ENCODE measurements at places on chromosomes 11 and 22.

- no peak for DNase-seq
Measured at GRCh38 chr11:73326929-73327811, 19.1 kb downstream of the ARHGEF17 start.

- DNase-seq: no peak
Measured at GRCh38 chr11:116972691-116973090, 125.5 kb downstream of the SIK3 start.

- no peak for DNase-seq
Measured at GRCh38 chr22:47395481-47395880, 633.0 kb downstream of the TBC1D22A start.

- DNase-seq: no peak
Measured at GRCh38 chr22:21866833-21867527, 465 bp downstream of the MAPK1 start.

GRCh38 chr22:46635756-46636155 is 15.6 kb downstream of the GRAMD4 start:
- DNase-seq: no peak

DNA sequence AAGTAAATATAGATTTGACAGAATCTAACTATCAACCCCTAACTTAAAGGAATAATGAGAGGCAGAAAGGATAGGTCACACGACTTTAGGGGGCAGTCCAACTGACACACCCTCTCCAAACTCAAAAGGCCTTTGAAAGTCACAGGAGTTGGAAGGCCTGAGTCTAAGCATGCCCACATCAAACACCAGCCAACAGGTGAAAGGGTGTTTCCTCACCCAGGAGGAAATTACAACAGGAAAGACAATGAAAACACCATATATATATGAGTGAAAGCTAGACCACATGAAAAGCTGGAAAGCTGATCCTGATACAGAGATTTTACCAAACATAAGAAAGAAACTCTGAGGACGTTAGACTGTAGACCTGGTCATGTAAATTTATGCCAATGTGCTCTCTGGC is 10.5 kb upstream of the DEPDC7 start:
- no peak for DNase-seq

DNA sequence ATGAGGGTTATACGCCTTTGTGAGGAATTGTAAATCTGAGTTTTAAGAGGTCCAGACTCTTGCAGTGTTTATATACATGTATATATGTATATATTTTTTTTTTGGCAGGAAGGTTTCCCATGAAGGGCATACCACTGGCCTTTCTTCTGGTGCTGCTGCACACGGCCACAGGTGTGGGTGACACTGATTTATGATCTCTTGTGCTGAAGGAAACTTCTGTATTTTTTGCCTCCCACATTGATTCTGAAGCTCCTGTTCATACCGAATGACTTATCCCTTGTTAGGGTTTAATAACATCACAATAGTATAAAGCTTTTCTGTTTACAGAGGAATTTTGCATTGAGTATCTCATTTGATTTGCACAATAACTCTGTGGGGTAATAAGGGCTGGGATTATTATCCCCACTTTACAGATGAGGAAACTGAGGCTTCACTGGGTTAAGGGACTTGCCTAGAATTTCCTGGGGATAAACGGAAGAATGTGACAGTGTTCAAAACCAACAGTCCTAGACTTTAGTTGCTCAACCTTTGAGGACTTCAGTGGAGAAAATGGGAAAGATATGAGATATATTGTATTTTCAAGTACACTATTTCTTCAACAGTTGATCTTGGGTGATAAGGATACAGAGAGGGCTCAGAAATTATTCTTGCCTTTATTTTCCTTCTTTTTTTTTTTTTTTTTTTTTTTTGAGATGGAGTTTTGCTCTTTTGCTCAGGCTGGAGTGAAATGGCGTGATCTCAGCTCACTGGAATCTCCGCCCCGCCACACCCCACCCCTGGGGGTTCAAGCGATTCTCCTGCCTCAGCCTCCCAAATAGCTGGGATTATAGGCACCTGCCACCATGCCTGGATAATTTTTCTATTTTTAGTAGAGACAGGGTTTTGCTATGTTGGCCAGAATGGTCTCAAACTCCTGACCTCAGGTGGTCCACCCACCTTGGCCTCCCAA is 70.1 kb downstream of the MICAL2 start:
- no peak for DNase-seq

DNA sequence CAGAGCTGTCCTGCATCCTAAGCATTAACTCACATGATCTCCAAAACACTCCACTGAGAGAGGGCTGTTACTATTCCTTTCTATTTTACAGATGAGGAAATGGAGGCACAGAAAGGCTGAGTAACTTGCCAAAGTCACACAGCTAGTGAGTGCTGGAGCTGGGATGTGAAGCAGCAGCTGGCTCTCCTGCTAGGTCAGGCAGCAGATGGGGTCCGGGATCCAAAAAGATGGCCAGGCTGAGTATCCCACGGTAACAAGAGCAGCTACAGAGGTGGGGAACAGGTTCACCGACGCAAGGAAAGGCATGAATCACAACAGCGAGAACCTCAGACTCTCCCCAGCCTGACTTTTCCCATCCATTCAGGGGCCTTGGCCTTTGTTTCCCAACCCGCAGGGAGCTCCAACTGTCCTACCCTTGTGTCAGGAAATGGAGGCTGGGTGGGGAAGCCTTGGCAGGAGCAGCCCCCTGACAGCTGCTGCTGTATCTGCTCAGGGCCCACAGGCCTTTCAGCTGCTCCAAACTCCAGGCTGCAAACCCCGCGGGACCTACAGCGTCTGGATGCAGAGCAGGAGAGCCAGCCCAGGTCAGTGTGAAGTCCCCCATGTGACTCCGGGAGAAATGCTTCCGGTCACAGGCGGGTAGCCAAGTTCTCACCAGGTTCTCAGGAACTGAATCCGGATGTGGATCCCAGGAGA is 29.5 kb downstream of the DKK3 start:
- no peak for DNase-seq

DNA sequence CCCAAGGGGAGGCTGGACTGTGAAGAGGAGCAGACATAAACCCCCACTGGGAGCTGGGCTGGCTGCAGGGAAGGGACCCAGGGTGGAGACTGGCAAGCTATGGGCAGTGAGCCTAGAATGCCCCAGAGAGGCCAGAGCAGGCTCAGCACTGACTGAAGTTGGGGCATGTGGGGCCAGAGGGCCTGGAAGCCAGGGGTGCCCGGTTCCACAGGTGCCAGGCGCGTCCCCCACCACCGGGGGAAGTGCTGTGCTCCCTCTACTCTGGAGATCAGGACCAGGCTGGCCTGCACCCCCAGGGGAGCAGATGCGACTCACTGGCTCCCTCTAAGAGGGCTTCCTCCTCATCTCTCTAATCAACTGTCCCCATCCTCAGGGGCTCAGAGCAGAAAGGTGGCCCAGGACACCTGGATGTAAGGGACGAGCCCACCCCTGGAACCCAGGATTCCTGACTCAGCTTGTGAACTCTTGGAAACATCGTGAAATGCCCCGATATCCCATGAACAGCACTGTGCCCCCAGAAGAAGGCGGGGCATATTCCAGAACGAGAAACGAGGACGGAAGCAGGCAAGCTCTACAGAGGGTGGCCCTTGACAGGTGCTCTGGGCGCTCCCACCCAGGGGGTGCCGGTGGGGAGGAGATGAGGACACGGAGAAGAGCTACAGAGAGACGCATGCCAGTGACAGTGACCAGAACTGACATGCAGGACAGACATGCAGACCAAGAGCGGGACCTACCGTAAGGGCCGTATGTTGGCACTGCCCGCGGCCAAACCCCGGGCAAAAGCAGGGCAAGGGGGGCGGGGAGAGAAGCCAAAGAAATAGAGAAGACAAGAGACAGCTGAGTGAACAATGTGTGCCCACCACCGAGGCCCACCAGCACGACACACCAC is 20.4 kb downstream of the MAFF start:
- no peak for DNase-seq

GRCh38 chr22:39289533-39289932 is 29.9 kb downstream of the RPL3 start:
- no peak for DNase-seq

DNA sequence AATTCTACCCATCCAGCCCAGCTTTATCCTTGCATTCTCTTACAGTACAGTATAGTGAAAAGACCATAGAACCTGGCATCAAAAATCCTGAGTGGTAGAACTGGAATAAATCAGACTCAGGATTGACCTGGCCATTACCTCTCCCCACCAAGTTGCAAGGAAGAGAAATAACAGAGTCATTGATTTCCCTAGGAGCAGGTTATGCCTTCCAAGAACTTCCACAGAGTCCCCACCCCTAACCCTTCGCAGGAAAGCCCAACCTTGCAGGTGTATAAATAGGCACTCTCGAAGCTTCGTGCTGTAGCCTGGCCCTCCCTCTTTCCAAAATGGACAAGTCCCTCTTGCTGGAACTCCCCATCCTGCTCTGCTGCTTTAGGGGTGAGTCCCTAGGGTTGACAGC is at the start of gene PATE1:
Gene PATE1 (plus strand): TSS at position 301 of the 400 bp plus-strand sequence. CDS start 26 bp downstream, at position 327.
- no peak for DNase-seq

GRCh38 chr11:61545341-61545740 is 35.5 kb downstream of the SYT7 start:
- DNase-seq: no peak

DNA sequence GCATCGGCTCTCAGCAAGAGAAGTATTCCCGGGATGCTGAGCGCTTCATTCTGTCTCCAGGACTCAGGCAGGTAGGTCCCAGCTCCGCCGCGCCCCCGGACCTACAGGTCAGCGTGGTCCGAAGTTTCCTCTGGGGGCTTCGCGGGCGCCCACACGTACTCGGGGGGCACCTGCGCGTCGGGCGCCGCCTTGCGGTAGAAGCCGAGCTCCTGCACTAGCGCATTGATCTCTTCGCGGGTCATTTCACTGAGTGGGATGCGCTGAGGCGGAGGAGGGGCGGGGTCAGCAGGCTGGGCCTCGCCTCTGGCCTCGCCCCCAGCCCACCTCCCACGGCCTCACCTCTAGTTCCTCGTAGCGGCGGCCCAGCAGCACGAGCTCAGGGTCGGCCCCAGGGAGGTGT is 2.5 kb downstream of the SELENOM start:
- no peak for DNase-seq

- DNase-seq: no peak
Measured at GRCh38 chr11:100778166-100778785, 91.2 kb downstream of the ARHGAP42 start.

- no peak for DNase-seq
Measured at GRCh38 chr11:75063741-75064314, 32.8 kb downstream of the OR2AT4 start.

- DNase-seq: no peak
Measured at GRCh38 chr11:69234740-69235710, 58.9 kb upstream of the MYEOV start.

GRCh38 chr22:28920757-28921584 is 37.6 kb downstream of the ZNRF3 start:
- DNase-seq: no peak

GRCh38 chr11:57746920-57747319 is 4.7 kb downstream of the BTBD18 start:
- DNase-seq: no peak

GRCh38 chr22:35132568-35132967 is 66.6 kb downstream of the ISX start:
- no peak for DNase-seq

Data from cerebellar nuclear complex (tissue), 1 donor.